Mesothelial cell of epicardium (in vitro differentiated cells): ENCODE measurements at places on chromosomes 6 and 20.
A peak's percentile ranks its signal among the peaks of the same experiment; 100 is the strongest.

GRCh38 chr6:89840538-89840937 is 10.9 kb downstream of the CASP8AP2 start:
- no peaks in the 10 kb centered on the region for H3K27me3 ChIP-seq
- DNase-seq: no peak
- peak overlapping the region; percentile 89 for H3K27ac ChIP-seq
- peaks cover 19% of the 10 kb centered on the region for H3K4me1 ChIP-seq

GRCh38 chr20:31849306-31849930 is 4.0 kb upstream of the FOXS1 start:
- no peaks in the 10 kb centered on the region for H3K36me3 ChIP-seq
- H3K4me3 ChIP-seq: no peak overlapping the region
- peaks cover 41% of the 10 kb centered on the region for H3K27me3 ChIP-seq
- peaks cover under 1% of the 10 kb centered on the region for H3K4me1 ChIP-seq
- no peak for DNase-seq
- H3K27ac ChIP-seq: no peak overlapping the region

GRCh38 chr20:53677447-53678314 is 84.0 kb upstream of the ZNF217 start:
- H3K36me3 ChIP-seq: no peaks in the 10 kb centered on the region
- peak overlapping the region; percentile 85 for H3K27ac ChIP-seq
- no peak overlapping the region for H3K4me3 ChIP-seq
- peaks cover 35% of the 10 kb centered on the region for H3K4me1 ChIP-seq

GRCh38 chr6:151499551-151499950 is 5.7 kb downstream of the CCDC170 start:
- H3K4me3 ChIP-seq: no peak overlapping the region
- H3K27me3 ChIP-seq: peaks cover 29% of the 10 kb centered on the region
- H3K27ac ChIP-seq: no peak overlapping the region
- peaks cover 21% of the 10 kb centered on the region for H3K4me1 ChIP-seq

DNA sequence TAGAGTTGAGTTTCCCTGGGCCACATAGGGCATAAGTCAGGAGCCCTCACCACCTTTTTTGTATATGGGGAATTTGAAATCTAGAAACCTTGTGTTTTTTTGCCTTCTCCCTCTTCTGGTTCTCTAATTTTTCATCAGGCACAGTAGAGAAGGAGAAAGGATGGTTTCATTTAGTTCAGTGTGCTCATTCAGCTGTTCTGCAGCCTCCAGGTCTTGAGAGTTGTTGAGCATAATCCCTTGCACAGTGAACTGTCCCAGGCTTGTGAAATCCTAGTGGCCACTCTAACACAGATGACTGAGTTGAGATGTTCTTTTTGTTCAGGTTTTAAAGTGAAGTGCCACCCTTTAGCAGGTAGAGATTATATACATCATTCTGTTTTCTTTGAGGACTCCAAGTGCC is 183.5 kb downstream of the CDKAL1 start:
- peak overlapping the region; percentile 68 for H3K27ac ChIP-seq
- H3K4me3 ChIP-seq: no peak overlapping the region
- peaks cover 27% of the 10 kb centered on the region for H3K4me1 ChIP-seq
- H3K36me3 ChIP-seq: no peaks in the 10 kb centered on the region

DNA sequence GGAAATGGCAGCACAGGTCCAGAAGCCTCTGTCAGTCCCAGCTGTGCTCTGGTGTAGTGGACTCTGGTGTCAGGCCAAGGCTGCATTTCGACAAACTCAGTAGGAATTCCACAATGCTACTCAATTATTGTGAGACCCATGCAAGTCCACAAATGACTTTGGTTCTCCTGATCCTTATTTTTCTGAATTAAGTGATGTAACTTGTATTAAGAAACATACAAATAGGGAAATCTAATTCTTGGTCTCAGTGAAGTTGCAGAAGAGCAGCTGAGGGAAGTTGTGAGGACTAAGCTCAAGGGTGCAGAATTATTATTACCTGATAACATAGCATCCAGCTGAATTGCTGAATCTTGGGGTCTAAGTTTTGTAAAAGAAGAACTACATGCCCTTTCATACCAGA is 116.8 kb downstream of the MAFB start:
- DNase-seq: no peak
- peaks cover 16% of the 10 kb centered on the region for H3K27me3 ChIP-seq
- no peaks in the 10 kb centered on the region for H3K4me1 ChIP-seq
- no peaks in the 10 kb centered on the region for H3K36me3 ChIP-seq

DNA sequence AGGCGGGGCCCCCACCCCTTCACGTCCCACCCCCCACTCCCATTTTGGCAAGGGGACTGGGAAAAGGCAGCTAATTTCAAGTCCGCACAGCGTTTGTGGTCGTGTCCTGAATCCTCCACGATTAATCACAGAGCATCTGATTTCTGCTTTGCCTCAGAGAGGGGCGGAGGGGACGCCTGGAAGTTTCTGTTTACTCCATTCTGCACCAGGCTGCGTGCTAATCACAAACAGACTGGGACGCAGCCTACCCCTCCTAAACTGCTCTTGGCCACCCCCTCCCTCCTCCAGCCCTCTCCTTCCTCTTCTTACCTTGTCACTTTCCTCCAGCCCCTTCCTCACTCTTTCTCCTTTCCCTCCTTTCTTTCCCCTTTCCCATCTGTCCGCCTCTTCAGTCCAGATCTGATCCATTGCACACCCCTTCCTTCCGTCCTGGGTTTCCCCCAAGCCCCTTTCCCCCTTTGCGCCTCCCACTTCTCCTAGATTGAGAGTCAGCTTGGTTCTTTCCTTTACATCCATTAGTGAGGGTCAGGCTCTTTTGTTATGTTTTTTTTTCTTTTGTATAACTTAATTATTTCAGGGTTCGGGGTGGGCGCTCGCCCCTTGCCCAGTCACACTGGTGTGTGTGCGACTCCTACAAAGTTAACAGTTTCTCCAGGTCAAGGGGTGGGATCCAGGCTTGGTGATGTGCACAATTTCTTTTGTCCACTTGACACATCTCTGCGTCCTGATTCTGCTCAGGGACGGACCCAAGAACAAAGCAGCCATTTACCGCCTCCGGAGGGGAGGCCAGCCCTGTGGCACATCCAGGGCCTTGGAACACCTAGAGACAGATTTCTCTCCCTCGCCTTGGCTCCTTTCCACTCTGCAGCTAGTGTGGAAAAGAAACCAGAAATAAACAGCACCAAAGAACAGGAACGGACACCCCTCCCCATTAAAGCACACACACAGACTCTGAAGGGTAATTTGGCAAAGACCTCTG is 520 bp upstream of the RIPOR3 start:
- H3K27ac ChIP-seq: peak overlapping the region; percentile 88
- H3K27me3 ChIP-seq: peaks cover 16% of the 10 kb centered on the region

DNA sequence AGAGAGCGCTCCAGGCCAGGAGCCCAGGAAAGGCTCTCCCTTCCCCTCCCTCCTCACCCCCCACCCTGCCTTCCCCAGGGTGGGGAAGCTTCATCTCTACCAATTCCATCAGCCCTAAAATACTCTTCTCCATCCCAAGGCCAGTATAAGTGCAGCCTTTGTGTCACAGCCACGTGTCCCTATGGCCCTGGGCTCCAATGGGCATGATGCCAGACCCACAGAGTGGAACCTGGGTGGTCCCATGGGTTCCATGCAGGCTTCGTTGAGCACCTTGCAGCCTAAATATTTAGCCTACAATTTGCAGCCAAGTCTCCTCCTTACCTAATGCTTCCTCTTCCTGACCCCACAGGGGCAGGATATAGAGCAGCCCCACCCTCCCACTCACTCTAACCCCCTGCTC is 976 bp upstream of the MATN4 start:
- no peak overlapping the region for H3K27ac ChIP-seq
- H3K36me3 ChIP-seq: no peaks in the 10 kb centered on the region
- DNase-seq: no peak
- no peaks in the 10 kb centered on the region for H3K4me1 ChIP-seq
- H3K27me3 ChIP-seq: peaks cover 36% of the 10 kb centered on the region

- H3K27ac ChIP-seq: no peak overlapping the region
- no peak for DNase-seq
- H3K4me1 ChIP-seq: peaks cover 17% of the 10 kb centered on the region
- peaks cover 11% of the 10 kb centered on the region for H3K27me3 ChIP-seq
Measured at GRCh38 chr6:114172576-114173260, 170.1 kb downstream of the HS3ST5 start.

- no peak overlapping the region for H3K4me3 ChIP-seq
- H3K4me1 ChIP-seq: peaks cover 20% of the 10 kb centered on the region
- H3K27me3 ChIP-seq: no peaks in the 10 kb centered on the region
- no peak overlapping the region for H3K27ac ChIP-seq
- no peak for DNase-seq
Measured at GRCh38 chr20:53948383-53949318, 121.7 kb downstream of the BCAS1 start.

GRCh38 chr6:129730477-129731165 is 20.6 kb upstream of the ARHGAP18 start:
- DNase-seq: no peak
- no peak overlapping the region for H3K27ac ChIP-seq
- no peak overlapping the region for H3K4me3 ChIP-seq
- H3K4me1 ChIP-seq: peaks cover 19% of the 10 kb centered on the region
- no peaks in the 10 kb centered on the region for H3K36me3 ChIP-seq
- H3K27me3 ChIP-seq: no peaks in the 10 kb centered on the region

DNA sequence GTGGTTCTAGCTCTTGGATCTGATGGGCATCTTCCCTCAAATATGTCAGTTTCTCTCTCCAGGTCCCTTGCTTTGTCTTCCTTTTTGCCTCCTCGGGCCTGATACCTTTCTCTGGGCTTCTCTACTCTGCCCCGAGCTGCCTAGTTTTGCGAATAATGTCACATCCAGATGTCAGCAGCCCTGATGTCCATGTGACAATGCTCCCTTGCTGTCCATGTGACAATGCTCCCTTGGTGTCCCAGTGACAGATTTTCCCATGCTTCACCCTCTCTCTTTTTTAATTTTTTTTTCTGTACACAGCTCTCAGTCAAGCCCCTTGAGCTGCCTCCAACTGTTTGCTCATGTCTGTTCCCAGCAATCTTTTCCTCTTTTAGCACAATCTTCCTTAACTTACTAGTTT is 6.4 kb downstream of the TRAF3IP2 start:
- H3K4me3 ChIP-seq: no peak overlapping the region
- peaks cover 4% of the 10 kb centered on the region for H3K36me3 ChIP-seq
- no peak for DNase-seq
- H3K4me1 ChIP-seq: peaks cover 59% of the 10 kb centered on the region
- no peaks in the 10 kb centered on the region for H3K27me3 ChIP-seq
- peak overlapping the region; percentile 1 for H3K27ac ChIP-seq

DNA sequence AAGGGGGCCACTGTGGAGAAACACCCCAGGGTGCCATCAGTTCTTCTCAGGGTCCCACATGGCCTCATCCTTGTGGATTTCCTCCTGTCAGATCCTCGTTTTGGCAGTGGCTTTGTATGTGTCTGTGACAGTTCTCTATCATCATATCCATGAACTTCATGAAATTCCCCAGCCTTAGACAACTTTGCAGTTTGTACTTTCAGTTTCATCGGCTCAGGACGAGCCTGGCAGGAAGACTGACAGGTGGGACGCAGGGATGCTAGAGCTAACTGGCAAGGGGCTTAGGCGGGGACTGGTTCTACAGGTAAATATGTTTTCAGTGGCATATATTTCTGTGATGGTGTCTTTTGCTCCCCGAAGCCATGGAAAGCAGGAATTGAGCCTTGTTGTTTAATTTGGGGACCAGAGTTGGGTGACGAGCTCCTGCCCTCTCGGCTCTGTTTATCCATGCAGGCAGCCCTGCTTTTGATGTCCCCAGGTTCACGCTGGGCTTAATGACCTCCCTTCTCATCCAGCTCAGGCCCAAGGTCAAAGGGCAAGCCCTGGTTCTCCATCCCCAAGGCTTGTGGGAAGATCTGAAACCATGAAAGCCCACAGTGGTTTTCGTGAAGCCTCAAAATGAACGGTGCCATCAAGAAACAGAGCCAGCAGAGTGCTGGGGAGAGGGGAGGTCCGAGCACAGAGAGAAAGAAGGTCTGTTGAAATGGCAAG is 11.2 kb downstream of the SDCBP2 start:
- DNase-seq: no peak
- H3K36me3 ChIP-seq: no peaks in the 10 kb centered on the region
- H3K4me1 ChIP-seq: peaks cover 5% of the 10 kb centered on the region
- H3K27ac ChIP-seq: no peak overlapping the region

- no peaks in the 10 kb centered on the region for H3K36me3 ChIP-seq
- no peaks in the 10 kb centered on the region for H3K27me3 ChIP-seq
- no peak for DNase-seq
- H3K4me1 ChIP-seq: peaks cover 24% of the 10 kb centered on the region
Measured at GRCh38 chr6:137361701-137362100, 132.5 kb downstream of the OLIG3 start.

DNA sequence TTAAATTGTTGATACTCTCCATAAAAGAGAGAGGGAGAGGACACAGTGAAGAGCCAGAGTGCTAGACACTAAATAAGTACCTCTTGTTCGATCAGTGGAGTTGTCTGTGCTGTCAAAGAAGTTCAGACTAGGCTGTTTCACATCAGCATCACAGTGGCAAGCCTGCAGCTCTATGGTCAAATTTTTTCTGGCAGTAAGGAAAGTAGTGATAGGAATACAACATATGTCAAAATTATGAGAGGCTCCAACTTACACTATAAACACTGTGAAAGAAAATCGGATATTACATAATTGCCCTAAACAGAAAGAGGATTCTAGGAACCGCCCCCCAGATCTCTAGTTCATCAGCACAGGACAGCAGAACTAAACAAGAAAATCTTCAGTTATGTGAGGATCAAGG is 23.1 kb downstream of the DNAH8 start:
- H3K4me1 ChIP-seq: no peaks in the 10 kb centered on the region
- H3K27ac ChIP-seq: no peak overlapping the region
- H3K27me3 ChIP-seq: peaks cover 30% of the 10 kb centered on the region
- H3K4me3 ChIP-seq: no peak overlapping the region
- DNase-seq: no peak

DNA sequence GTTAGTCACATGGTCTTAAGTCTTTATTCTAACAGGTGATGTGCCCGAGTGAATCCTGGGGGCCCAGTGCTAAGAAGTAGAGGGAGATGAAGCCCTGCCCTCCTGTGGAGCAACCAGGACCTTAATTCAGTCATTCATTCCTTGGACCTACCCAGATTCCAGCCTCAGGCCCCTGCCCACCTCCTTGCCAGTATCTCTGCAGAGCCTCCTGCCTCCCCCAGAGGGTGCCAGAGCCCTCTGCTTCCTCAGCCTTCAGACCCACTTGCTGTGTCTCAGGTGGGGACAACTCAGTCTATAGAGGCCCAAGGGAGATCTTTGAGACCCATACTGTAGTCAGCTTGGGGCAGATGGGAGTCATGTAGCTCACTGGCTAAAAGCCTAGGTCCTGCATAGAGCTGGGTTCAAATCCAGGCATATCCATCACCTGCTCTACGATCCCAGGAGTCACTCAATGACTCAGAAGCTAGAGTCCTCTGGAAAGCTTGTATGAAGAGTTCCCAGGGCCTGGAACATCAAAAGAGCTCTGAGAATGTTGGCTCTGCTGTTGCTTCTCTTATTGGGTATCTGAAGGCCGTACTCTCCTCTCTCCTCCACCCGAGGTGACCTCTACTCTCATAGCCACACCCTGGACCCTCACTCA is 3.9 kb upstream of the SIGLEC1 start:
- DNase-seq: peak; percentile 66
- no peak overlapping the region for H3K4me3 ChIP-seq

- peaks cover 74% of the 10 kb centered on the region for H3K27me3 ChIP-seq
- H3K36me3 ChIP-seq: no peaks in the 10 kb centered on the region
- DNase-seq: peak; percentile 62
Measured at GRCh38 chr6:45421709-45422502, 44.2 kb upstream of the SUPT3H start.

GRCh38 chr6:96657344-96657743 is 94.4 kb downstream of the FHL5 start:
- H3K27ac ChIP-seq: no peak overlapping the region
- H3K4me1 ChIP-seq: no peaks in the 10 kb centered on the region
- H3K36me3 ChIP-seq: no peaks in the 10 kb centered on the region
- H3K27me3 ChIP-seq: peaks cover 16% of the 10 kb centered on the region
